ENCODE measurements at places on chromosomes 1 and 21.

GRCh38 chr1:200317236-200317635 lies 92.6 kb downstream of the ZNF281 start:
- DNase-seq, result no peak

- DNase-seq, result no peak
Measured at GRCh38 chr1:102097451-102097850, 100.7 kb upstream of the OLFM3 start.

GRCh38 chr1:62625415-62625814 lies 28.1 kb downstream of the ANGPTL3 start:
- peak; percentile 35 for DNase-seq

DNA sequence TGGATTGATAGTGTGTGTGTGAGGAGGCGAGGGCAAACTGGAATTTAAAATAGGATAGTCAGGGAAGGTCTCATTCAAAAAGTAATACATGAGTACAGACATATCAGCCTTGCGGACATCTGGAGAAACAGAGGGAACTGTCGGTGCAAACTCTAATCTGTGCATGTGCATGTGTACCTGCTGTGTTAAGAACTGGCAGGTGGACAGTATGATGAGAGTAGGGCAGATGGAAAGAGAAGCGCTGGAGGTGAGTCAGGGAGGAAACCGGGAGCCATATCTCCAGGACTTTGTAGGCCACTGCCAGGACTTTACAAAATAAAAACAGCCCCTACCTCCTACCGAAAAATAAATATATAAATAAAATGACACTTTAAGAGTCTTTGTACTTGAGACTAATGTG lies 31.3 kb upstream of the MYBPHL start:
- DNase-seq, result no peak

- DNase-seq, result no peak
Measured at GRCh38 chr21:17454315-17455027, 58.4 kb upstream of the CXADR start.

DNA sequence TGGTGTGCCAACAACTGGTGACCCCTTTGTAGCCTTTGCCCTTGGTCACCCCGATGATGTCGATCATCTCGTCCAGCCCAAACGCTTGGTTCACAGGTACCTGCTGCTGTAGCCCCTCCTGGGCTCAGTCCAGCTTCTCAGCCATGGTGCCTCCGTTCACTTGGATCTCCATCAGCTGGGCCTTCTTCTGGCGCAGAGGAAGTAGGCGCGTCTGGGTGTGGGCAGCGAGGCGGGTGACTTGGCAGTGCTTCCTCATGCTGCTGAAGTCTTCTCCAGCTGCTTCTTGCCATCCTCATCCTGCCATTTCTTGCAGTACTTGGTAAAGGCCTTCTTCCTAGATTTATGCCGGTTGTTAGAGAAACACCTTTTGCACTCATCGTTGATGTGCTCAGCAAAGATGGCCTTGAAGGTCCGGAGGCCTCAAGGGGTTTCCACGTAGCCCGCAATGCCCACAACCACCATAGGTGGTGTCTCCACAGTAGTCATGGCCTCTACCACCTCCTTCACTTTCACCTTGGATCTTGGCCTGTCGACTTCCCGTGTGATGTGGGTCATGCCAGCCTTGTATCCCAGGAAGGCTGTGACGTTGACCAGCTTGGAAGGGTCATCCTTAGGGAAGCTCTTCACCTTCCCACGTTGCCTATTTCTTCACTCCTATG lies 13.0 kb downstream of the DOP1B start:
- DNase-seq, result no peak

- no peak for DNase-seq
Measured at GRCh38 chr1:198933515-198934222, 294.8 kb downstream of the PTPRC start.

DNA sequence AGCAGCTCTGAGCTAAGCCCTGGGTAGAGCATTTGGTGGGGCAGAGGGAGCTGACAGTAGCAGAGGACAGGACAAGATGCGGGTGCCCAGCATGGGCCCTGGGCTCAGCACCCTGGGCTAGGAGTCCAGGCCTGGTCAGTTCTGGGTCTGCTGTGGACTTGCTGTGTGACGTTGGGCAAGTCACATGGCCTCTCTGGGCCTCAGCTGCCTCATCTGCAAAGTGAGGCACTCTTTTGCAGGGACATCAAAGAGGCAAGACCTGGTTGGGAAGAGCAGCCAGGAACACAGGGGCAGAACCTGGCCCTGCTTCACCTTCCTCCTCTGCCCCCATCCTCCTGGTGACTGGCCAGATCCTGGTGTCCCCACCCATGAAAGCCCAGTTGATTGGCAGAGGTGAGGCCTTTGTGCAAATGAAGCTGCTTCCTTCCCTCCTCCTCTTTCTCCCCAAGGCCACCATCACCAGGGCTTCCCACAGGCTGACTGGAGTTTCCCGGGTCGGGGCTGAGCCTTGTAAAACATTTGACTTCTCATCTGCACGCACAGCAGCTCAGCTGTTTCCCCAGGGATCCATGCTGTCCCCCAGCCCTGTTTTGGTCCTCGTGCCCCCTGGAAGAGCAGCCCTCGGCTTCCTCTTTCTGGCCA lies 350.5 kb downstream of the MATN1 start:
- no peak for DNase-seq

DNA sequence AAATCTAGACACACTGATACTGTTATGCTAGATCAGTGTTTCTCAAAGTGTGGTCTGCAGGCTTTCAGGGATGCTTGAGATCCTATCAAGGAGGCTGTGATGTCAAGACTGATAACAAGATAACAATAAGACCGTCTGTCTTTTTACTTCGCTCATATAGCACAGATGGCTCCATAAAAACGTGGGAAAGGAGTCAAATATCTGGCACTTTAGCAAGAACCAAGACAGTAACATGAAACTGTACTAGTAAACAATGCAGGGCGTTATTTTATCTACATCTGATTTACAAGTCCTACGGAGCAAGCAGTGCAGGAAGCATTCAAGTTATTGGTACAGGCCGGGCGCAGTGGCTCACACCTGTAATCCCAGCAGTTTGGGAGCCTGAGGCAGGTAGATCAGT lies 3.6 kb upstream of the SPRR3 start:
- DNase-seq, result no peak

DNA sequence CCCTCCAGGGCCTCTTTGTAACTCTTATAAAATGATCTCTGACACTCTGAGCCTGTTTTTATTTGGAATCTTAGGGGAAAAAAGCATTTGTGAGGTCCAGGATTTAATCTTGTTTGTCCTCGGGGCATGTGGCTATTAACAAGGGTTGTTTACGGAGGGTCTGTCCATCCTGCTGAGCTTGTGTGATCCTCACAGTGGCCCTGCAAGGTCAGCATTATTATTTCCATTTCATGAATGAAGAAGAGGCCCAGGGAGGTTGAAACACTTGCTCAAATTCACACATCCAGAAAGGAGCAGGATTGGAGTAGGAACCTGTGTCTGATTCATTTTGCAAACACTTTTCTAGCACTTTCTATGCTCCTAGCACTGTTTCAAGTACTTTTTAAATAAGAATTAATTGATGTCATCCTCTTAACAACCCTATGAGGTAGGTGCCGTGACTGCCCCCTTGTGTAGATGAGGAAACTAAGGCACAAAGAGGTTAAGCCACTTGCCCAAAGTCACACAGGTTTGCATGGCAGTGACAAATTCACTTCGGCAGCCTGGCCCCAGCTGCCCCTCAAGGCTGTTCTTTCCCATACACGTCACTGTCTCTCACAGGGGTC lies 178.9 kb downstream of the MIS18A start:
- DNase-seq, result no peak

DNA sequence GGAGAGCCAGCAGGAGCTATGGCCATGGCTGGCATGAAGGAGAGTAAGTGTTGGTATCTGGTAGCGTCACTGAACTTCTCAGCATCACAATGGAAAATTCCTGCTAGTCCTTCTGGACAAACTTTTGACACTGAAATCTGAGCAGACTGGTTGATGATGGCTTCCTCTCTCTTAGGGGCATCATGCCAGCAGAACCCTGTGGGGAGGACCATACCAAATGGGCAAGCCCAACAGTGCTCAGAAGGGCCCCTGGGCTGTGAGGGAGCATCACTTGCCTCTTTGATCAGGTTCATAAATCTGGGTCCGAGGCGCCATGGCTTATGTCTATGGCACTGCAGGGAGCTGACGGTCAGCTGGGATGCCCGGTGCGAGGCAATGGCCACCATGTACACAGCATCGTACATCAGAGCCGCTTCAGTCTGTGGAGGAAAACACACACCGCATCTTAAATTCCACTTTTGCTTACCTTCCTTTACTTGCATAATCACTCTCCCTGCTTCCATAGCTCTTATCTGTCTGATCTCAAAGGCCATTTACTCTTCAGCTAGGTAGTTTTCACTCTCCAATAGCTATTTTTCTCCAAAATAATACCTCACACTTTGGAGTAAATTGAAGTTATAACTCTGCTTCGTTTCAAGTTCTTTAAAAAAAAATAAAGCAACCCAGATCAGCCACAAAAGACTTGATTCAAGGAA lies 297.1 kb downstream of the GRIK1 start:
- no peak for DNase-seq

- no peak for DNase-seq
Measured at GRCh38 chr1:210384625-210385024, 55.9 kb downstream of the HHAT start.

GRCh38 chr1:29903548-29904166 lies 667.3 kb downstream of the PTPRU start:
- no peak for DNase-seq

DNA sequence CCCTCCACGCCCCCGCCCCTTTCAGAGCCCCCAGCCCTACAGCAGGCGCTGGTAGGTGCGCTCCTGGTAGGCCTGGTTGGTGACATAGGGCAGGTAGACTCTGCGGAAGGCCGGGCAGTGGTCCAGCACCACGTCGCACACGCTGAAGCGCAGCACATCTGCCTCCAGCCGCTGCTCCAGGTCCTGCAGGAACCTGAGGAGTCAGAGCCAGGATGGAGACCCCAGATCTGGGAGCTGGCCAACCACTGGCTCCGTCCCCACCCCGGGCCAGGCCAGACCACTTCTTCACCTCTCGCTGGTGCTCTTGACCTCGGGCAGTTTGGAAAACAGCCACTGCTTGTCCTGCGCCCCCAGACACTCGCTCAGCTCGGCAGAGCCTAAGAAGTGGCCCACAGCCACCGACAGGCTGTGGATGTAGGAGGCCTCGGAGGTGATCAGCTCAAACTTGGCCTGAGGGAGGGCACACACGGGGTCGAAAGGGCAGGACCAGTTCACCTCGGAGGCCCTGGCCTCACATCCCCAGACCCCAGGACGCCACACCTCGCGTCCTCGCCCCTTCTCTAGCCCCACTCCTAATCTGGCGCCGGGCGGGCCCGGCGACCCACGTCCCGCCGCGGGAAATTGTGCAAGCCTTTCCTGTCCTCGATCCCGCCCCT lies 6.4 kb downstream of the ARHGEF19 start:
- DNase-seq, result no peak

GRCh38 chr1:198560161-198560560 lies 19.7 kb upstream of the ATP6V1G3 start:
- DNase-seq, result no peak

DNA sequence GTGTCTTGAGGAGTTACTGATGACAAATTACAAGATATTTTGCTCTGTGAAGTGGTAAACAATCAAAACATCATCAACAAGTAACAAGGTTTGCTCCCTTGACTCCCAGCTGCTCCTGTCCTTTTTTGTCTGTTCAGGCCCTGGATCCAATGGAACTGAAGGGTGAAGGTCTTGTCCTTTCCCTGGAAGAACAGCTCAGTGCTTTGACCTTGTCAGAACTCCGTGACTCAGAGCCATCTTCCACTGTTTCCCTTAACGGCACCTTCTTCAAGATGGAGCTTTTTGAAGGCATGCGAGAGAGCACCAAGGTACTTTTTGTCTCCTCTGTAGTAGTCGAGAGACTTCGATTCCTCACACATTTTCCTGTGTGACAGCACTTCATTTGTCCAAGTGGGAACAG lies 29.0 kb downstream of the TRIM45 start:
- DNase-seq, result no peak

DNA sequence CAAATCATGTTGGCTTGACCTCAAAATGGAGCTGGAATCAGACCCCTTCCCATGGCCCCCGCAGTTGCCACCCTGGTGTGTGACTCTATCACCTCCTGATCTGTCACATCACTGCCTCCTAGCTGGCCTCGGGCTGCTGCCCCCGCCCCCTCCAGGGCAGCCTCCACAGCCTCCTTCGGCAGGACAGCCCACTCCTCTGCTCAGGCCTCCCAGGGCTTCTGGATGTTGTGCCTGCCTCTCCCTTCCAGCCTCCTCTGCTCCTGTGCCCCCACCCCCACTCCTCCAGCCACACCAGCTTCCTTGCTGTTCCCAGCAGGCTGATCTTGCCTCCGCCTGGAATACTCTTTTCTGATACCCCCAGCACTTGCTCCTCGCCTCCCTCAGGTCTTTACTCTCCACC lies 134.4 kb upstream of the EDN2 start:
- DNase-seq, result no peak

DNA sequence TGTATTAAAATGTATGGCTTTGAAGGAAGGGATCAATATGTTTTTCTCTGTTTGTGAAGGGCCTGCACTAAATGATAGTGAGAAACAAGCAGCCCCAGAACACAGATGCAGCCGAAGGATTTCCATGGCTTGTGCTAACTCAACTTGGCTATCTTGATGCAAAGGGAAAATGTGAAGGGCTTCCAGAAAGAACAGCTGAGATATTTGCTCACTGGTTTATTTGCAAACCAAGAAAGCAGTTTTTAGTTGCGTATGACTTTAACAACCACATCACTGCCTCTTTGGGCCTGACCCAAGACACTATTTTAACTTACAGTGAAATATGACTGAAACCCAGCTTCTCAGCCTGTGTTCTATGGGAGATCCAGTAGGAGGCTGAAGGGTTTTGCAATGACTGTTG lies 369.9 kb downstream of the SETD4 start:
- DNase-seq, result no peak

- no peak for DNase-seq
Measured at GRCh38 chr1:67262735-67263134, 44.9 kb upstream of the IL12RB2 start.

- no peak for DNase-seq
Measured at GRCh38 chr1:109722908-109723691, 11.0 kb downstream of the GSTM5 start.

GRCh38 chr1:182681568-182681912 lies 2.8 kb downstream of the RGS8 start:
- no peak for DNase-seq

- no peak for DNase-seq
Measured at GRCh38 chr1:112058815-112059450, 69.5 kb upstream of the KCND3 start.

- DNase-seq, result no peak
Measured at GRCh38 chr1:62918700-62919099, 134.8 kb downstream of the ATG4C start.

DNA sequence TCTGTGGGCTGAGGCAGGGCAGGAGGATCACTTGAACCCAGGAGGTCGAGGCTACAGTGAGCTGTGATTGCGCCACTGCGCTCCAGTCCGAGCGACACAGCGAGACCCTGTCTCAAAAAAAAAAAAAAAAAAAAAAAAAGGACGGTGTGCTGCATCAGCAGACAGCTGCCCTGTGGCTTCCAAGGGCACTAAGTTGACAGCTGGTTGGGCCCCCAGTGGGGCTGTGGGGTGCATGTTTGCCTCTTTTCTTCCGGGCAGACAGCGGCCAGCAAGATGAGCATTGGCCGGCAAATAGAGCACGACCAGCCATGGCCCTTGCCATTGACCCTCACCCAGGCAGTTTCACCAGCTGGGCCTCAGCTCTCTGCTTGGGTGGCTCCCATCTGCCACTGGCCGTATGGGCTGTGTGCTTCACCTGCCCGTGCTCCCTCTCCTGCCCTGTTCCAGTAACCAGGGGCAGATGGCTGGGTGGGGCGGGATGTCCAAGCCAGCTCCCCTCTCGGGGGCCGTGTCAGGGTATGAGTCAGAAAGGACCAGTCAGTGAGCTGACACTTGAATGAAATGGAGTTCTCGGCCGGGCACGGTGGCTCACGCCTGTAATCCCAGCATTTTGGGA lies 12.3 kb upstream of the SLC25A34 start:
- no peak for DNase-seq
